T-cell (primary cell): ENCODE measurements at places on chromosomes 11 and 22.

- DNase-seq, result no peak
Measured at GRCh38 chr11:3854660-3854976, 846 bp upstream of the STIM1 start.

DNA sequence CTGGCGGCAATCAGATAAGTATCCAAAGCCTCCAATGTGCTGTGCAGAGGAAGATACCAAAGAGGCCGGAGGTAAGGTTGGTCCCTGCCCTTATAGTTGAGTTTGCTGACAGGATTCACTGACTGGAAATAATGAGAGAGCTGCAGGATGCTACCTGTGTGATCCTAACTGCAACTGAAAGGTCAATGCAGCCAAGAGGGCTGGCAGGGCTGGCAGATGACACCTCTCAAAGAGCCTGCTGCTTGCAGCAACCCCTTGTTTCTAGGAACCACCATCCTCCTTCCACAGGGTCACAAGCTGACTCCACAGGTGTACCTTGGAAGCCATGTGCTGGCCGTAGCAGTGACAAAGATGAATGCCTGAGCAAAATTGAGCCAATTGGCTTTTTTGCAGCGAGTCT lies 348.1 kb downstream of the DDX10 start:
- DNase-seq, result no peak

DNA sequence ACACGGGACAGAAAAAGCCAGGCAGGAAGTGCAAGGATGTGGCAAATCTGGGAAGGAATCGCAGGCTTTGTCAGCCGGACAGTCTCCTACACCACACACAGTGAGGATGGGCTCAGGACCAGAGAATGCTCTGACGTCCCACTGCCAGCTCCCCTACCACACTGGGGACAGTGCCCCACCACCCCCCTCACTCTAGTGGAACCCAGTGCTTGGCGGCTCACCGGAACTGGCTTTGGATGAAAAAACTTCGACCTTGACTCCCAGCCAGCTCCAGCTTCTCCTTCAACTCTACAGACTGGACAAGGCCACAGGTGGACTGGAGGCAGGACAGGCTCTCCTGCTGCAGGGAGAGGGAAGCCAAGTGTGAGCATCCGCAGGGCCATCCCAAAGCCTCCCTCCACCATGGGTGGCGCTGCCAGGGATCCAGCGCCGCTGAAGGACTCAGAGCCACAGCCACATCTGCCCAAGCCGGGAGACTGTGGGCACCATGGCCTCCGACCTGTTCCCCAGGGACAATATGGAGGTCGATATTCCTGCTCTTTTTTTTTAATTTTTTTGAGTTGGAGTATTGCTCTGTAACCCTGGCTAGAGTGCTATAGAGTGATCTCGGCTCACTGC lies 24.0 kb downstream of the SERHL2 start:
- DNase-seq, result no peak

GRCh38 chr22:24325105-24325757 lies 54.6 kb downstream of the SPECC1L start:
- DNase-seq, result no peak

GRCh38 chr11:125649465-125650166 lies 24.7 kb downstream of the CHEK1 start:
- DNase-seq, result no peak

GRCh38 chr11:117220568-117220967 lies 11.3 kb downstream of the PCSK7 start:
- no peak for DNase-seq

DNA sequence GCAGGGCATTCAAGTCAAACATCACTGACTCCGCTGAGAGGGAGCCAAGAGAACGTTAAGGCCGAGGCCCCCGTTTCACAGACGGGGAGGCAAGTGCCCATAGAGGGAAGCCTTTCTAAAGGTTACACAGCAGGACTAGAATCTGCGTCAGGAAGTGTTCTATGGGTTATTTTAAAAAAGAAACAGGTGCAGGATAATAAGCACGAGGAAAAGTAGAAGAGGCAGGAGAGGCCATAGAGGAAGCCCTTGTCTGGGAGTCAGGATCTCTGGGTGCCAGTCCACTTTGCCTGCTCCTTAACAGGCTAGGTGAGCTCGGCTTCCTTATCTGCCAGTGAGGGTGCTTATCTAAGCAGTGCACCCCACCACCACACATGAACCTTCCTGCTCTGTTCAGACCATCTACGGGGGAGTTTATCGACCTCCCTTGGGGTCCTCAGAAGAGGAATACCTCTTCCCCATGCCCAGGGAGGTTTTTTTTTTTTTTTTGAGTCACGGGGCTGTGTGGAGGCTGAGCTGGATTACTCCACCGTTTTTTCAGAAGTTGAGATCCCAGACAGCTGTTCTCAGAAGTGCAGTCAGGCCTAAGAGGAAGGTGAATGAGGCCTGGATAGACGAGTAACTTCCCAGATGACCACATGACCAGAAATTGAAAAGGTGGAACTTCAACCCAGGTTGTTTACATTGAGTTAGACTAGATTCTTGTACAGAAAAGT lies 1.2 kb upstream of the FCHSD2 start:
- DNase-seq, result no peak

- no peak for DNase-seq
Measured at GRCh38 chr11:125953401-125953935, 7.6 kb downstream of the VSIG10L2 start.

- no peak for DNase-seq
Measured at GRCh38 chr11:15091625-15092024, 18.2 kb downstream of the CALCB start.

- DNase-seq, result no peak
Measured at GRCh38 chr22:42528591-42529307, 9.2 kb upstream of the RRP7A start.

- no peak for DNase-seq
Measured at GRCh38 chr11:72970557-72971118, 156.4 kb downstream of the ATG16L2 start.

GRCh38 chr11:19972651-19973050 lies 187.6 kb downstream of the DBX1 start:
- no peak for DNase-seq

- DNase-seq, result no peak
Measured at GRCh38 chr11:75272821-75273301, 32.3 kb downstream of the TPBGL start.

DNA sequence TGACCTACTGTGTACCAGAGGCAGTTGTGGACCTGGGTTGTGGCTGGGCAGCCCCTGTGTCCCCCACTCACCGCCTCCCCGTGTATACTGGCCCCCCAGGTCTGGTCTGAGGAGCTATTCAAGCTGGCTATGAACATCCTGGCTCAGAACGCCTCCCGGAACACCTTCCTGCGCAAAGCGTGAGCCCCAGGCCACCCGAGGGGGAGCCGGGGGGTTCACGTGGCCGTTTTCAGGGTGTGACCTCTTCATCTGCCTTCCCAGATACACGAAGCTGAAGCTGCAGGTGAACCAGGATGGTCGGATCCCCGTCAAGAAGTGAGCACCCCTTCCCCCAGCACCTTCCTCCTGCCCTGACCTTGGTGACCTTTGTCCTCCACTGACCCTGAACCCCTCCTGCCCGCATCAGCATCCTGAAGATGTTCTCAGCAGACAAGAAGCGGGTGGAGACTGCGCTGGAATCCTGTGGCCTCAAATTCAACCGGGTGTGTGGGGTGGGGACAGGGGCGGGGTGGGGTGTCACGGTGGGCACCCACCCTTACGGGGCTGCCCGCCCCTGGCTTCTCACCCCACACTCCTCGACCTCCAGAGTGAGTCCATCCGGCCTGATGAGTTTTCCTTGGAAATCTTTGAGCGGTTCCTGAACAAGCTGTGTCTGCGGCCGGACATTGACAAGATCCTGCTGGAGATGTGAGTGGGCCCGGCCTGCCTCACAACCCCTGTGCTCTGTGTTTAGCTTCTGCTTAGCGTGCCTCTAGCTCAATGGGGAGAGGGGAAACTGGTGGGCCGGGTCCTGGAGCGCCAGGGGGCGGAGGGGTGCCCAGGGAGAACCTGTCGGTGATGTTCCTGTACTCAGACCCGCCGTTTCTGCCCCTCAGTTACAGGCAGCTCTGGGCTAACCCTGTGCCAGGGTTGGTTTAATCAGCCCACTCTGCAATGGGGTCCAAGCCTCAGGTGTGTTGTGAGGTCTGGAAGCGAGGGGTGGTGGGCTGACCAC lies 4.1 kb downstream of the PLCB3 start:
- DNase-seq, result no peak

DNA sequence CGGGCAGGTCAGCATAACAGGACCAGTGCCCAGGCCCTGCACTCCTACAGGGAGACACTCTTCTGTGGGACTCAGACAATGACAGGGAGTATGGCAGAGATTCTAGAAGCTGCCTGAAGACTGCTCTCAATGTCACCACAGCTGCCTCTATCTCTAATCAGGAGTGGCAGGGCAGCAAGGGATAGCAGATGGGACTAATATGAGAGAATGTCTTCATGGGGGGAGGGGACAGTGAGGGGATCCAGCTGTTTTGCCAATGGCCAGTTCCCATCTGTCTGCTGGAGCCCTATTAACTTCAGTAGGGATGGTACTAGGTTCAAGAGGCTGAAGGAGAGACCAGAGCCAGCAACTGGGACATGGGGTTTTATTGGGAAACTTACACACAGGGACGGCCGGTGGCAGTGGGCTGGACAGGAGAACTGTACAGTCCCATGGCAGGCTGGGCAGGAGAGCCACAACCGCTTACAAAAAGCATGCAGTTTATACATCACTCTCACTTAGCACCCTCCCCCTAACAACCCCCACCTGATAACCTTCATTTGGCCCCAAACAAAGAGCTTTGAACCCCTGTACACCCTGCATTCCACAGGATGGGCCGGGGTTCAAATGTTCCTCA lies 2.5 kb upstream of the CD82 start:
- DNase-seq, result no peak

- DNase-seq, result no peak
Measured at GRCh38 chr22:34592123-34592740, 473.7 kb upstream of the ISX start.

GRCh38 chr11:72189455-72190250 lies 2.3 kb upstream of the FOLR1 start:
- no peak for DNase-seq

- DNase-seq, result no peak
Measured at GRCh38 chr22:19903031-19903430, 38.5 kb upstream of the COMT start.

- DNase-seq, result no peak
Measured at GRCh38 chr11:134200688-134201087, 23.1 kb downstream of the NCAPD3 start.

DNA sequence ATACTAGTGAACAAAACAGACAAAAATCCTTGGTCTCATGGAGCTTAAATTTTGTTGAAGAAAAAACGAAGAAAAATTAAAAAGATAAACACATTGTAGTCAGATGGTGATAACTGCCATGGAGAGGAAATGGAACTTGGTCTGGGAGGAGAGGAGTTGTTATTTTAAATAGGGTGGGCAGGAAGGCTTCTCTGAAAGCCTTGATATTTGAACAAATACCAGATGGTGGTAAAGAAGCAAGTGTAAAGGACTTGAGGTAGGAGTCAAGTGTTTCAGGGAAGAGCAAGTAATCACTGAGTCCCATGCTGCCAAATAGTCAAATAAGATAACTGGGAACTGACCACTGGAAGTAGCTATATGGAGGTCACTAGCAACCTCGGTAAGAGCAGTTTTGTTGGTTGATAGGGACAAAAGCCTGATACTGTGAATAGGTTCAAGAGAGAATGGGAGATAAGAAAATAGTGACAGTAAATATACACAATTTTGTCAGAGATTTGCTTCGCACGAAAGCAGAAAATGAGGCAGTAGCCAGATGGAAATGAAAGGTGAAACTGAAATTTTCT lies 55.1 kb downstream of the SESN3 start:
- DNase-seq, result no peak

GRCh38 chr11:86164106-86164505 lies 80.4 kb upstream of the EED start:
- DNase-seq, result no peak
